ENCODE measurements at places on chromosomes 3 and 15.

GRCh38 chr15:38941399-38941953 lies 376.9 kb upstream of the RASGRP1 start:
- no peak for DNase-seq

DNA sequence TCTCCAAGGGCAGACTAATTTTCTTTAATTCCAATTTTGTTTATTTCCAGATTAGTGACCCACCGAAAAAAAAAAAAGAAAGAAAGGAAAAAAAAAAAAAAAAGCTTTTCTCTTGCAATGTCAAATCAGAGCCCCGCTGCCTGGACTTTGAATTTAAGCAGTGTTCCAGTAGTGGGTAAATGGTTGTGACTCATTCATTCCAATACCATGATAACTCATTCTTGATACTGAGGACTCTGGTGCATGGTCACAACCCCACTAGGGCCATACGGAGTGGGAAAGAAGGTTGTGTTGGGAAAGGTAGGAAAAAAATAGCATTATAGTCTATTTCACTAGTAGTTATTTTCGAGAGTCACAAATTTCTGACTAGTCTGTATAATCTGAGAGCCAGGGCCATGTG lies 59.1 kb upstream of the COL8A1 start:
- DNase-seq = no peak

DNA sequence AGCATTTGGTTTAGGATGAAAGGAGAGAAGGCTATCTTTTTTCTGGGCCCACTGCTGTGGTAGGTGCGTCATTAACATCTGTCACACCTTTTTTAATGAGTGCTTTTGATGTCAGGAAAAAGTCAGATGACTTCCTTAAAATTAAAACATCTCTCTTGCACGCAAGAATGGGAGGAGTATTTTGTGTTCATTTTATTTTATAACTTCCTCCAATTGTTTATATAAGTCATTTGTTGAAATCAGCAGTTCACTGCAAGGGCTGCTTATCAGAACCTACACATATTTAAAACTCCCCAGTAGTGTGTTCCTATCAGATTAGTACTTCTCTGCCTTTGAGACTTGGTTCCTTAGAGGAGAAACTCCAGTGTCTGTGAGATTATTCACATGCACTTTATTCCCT lies 143.8 kb downstream of the NEO1 start:
- DNase-seq = no peak

GRCh38 chr3:52596658-52597265 lies 60.4 kb downstream of the UQCC5 start:
- DNase-seq = no peak

DNA sequence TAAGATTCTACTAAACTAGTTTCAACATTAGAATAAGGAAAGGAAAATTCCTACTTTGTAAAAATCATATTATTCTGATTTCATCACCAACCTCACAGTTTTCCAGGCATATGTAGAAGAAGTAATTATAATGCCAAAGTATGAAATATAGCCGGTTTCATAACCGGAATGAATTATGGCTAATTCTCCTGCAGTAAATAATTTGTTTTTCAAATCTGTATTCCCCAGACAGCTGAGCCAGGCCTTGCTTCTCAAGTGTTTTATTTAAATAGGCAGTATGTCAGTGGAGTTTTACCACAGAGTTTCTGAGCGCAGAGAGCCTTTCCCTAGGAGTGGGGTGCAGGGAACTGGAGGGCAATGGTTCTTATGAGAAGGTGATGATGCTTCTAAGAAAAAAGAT lies 8.7 kb upstream of the CPA3 start:
- DNase-seq = no peak
